CD4-positive, alpha-beta T cell (primary cell): ENCODE measurements at places on chromosomes 2 and 18.

DNA sequence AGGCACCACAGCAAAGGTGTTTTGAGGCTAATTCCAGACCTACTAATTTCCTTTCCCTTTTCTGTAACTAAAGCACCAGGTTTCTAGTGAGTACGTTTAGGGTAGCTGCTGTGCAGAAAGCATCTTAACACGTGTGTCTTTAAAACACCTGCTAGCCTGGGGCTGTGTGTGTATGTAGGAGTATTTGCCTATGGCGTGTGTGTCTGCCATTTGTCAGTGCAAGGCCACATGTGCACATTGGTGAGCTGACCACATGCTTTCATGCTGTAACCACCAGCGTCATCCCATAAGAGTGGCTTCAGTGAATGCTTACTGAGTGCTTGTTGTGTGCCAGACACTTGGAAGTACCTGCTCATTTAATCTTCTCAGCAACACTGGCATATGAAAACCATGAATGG lies 241.6 kb downstream of the SEPTIN10 start:
- no peak for DNase-seq

GRCh38 chr2:15507061-15507460 lies 54.1 kb downstream of the NBAS start:
- no peak for DNase-seq

DNA sequence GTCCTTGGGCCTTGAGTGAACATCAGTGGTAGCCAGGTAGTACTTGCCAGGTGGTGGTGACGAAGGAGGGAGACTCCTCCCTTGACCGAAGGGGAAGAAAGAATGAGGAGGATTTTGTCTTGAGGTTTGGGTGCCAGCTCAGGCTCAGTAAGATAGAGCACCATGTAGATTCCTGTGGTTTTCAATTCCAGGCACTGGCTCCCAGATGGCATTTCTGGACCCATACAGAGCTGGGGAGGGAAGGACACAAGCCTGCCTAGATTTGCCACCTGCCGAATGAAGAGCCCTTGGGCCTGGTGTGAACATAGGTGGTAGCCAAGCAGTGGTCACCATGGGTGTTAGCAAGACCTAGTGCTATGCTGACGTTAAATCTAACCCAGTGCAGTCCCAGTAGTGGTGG lies 108.8 kb upstream of the UBE2E3 start:
- no peak for DNase-seq

DNA sequence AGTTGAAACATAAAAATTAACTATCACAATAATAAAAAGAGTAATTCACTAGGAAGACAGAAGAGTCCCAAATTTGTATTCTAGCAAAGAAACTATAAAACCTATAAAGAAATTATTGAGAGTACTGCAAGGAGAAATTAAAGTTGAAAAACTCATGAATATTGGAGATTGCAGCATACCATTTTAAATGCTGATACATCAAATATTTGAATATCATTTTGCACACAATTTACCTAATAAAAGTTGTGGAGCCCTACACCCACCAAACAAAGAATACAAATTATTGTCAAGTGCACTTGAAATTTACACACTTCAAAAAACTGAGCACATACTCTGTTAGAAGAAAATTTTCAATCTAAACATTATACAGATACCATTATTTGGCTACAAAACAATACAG lies 531.6 kb upstream of the SMIM21 start:
- no peak for DNase-seq

DNA sequence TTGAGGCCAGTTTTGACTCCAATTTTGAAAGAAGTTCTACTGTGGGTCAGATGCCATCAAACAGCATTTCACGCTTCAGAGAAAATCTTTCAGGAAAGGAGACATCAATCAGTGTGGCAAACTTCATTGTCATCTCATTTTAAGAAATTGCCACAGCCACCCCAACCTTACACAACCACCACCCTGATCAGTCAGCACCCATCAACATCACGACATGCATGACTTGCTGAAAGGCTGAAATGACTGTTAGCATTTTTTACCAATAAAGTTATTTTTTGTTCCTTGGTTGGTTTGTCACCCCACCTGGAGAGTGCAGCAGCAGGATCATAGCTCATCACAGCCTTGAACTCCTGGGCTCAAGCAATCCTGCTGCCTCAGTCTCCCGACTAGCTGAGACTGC lies 10.4 kb downstream of the DNAJC10 start:
- no peak for DNase-seq

DNA sequence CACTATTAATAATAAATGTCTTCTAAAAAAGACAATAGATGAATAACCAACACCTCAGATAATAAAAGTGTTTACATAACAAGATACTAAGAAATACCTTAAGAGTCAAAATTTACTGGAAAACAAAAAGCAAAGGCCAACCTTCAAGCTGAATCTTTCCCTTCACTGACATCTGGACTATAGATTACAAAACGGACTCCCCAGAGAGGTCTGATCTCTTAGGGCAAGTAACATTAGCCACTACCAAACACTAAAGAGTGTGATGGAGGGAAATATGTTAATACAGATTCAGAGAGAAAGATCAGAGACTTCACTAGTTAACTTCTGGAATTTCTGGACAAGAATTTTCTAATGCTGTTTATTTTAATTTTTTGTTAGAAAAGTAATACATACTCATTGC lies 13.9 kb downstream of the CLASP1 start:
- DNase-seq, result no peak

DNA sequence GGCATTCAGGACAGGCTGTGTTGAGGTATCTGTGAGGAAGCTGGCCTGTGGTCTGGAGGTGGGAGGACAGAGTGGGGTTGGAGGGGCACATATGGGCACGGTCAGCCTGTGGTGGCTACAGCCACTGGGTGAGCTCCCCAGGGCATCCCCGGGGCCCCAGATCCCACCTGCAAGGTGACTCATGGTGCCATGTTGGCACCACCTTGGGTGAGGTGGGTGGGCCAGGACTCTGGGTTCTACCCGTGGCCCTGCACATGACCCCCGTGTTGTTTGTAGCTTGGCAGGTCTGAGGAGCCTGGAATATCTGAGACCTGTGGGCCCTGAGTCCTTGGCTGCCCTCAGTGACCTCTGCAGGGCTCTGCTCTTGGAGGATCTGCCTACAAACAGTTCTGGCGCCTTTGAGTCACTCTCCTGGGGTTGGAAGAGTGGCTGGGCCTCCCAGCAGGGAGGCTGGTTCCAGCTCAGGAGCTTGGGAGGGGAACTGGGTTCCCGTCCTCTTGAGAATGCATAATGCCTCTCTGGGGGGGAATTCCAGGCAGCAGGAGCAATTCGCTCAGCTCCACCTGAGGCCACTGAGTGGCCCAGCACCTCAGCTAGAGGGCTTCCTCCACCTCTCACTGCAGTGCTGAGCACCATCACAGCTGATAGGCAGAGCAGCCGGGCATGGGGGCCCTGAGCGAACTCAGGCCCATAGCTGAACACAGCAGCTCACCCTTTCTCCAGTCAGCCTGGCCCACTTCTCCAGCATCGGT lies 105.1 kb downstream of the DYSF start:
- no peak for DNase-seq

GRCh38 chr18:3692691-3693090 lies 242.7 kb downstream of the TGIF1 start:
- DNase-seq, result no peak

DNA sequence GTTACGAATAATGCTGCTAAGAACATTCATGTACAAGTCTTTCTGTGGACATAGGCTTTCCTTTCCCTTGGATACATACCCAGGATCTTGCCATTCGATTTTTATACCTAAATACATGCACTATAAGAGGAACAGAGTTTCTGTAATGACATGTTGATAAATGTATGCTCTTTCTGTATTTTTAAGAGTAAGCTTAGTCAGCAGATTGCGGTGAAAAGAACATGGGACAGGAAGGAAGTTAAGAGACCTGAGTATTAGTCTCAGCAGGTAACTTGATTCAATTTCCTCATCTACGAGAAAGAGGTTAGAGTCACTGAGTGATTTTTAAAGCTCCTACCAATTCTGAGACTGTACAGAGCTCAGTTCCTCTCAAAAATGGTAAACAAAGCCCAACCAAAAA lies 2.6 kb upstream of the TLK1 start:
- no peak for DNase-seq

DNA sequence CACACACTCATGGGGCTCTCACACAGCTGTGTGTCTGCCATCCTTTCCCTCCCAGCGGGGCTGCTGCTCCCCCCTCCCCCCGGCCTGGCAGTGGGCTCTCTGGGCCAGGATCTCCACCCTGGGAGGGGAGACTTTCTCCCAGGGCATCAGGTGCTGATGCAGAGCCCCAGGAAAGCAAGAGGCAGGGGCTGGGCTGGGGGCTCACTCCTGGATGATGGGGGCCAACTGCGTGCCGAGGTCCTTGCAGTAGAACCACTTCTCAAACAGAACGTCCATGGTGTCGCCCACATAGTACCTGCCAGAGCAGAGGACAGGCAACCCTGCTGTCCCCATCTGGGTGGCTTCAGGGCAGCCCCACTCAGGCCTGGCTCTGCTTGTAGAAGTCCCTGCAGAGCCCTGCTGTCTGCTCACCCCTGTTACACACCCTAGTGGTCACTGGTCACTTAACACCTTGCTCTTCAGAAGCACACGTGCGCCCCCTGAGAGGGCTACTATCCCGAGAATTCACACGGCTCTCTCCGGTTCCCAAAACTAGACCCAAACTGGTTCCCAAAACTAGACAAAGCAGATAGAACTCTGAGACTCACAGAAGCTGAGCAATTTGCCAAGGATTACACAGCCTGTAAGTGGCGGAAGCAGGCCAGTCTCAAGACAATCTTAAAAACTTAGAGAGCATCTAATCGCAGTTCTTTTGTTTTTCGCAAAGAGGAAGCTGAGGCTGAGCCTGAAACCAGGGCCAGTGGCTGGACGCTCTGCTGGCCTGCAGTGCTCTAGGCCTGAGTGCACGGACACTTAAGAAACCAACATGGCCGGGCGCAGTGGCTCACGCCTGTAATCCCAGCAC lies 6.6 kb upstream of the OXER1 start:
- no peak for DNase-seq

GRCh38 chr2:168192839-168193616 lies 54.4 kb downstream of the STK39 start:
- DNase-seq, result peak; percentile 12

DNA sequence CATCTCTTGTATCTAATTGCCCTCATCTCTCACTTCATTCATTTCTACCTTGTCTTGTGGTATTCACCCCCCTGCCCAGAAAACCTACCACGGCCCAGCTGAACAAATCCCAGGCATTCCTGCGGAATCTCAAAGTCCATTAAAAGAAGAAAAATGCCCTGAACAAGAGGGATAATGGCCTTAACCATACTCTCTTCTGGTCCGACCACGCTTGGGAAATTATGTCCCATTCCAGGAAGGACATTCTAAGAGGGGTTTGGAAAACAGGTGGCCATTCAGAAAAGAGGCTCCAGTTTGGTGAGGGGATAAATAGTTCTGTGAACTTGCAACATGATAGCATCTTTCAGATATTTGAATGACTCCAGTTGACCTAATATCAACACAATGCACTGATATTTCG lies 349.9 kb upstream of the ZNF521 start:
- DNase-seq, result no peak

GRCh38 chr2:195672674-195673073 lies 15.6 kb downstream of the SLC39A10 start:
- DNase-seq, result no peak

- DNase-seq, result no peak
These were observed 33.7 kb downstream of the UNC80 start for GRCh38 chr2:209805351-209805750.

DNA sequence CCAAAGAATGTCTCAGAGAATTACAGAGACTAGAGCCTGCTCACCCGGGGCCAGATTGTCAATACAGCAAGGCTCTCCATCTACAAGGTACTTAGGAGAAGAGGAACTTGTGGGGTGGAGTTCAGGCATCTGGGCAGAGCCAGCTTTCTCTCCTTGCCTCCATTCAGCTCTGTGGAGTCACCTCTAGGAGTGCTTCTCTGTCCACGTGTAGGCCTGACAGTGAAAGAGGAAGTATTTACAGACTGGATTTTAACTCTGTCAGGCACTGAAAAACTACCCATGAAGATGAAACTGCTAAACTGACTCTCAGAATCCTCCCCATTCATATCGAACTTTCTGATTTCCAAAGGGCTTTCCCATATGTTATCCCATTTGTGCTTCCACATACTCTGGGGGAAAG lies 315.6 kb downstream of the SETBP1 start:
- no peak for DNase-seq

DNA sequence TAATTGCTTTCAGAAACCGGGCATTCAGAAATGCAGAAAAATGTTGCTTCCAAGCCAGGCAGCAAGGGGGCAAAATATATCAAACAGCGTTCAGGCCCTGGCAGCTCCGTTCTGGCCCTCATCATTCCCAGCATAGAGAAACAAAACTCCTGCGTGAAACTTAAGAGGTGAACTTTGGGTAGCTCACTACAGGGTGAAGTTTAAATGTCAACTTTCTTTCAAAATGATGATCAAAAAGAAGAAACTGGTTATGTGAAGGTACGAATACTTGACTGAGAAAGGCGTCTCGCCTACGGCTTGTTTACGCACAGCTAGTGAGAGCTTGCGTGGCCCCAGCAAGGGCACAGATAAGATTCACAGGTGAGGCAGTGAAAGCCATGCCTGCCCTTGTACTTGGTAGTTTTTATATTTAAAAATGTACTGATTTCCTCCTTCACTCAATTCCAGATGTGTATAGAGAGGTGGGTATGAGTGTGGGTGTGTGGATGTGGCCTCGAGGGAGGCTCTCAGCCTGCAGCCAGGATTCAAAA lies 127.5 kb downstream of the NFATC1 start:
- DNase-seq, result peak; percentile 47

DNA sequence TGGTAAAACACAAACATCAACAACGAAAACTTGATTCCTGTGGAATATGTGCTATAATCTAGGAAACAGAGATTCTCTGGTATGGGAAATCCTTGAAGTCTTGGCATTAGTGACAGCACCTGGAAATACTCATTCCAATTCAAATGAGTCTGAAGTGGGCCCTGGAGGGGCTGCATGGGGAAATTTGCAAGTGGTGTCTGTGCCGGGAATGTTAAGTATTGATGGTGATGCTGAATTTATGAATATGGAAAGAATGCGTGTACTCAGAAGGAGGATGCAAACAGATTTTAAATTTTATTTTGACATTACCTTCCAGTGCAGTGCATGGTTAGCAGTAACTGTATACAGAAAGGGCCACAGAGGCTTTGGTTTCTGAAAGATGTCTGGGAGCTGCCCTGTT lies 37.2 kb downstream of the PTPRM start:
- DNase-seq, result no peak

DNA sequence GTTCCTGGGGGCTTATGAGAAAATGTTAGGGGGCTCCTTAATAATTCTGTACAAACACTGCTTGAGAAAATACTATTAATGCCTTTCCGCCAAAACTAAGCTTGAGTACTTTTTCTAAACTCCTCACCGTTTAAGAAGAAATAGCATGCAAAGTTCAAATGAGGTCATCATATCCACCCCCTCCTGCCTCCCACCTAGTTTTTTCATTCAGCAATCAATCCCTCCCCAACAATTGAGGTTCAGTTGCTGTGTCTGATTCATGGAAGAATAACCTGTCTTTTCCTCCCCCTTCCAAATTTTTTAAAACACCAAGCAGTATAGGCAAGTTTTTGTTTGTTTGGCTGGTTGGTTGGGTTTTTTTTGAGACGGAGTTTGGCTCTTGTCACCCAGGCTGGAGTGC lies 24.4 kb upstream of the RMP24 start:
- no peak for DNase-seq
